ENCODE measurements at places on chromosomes 7 and 10.

DNA sequence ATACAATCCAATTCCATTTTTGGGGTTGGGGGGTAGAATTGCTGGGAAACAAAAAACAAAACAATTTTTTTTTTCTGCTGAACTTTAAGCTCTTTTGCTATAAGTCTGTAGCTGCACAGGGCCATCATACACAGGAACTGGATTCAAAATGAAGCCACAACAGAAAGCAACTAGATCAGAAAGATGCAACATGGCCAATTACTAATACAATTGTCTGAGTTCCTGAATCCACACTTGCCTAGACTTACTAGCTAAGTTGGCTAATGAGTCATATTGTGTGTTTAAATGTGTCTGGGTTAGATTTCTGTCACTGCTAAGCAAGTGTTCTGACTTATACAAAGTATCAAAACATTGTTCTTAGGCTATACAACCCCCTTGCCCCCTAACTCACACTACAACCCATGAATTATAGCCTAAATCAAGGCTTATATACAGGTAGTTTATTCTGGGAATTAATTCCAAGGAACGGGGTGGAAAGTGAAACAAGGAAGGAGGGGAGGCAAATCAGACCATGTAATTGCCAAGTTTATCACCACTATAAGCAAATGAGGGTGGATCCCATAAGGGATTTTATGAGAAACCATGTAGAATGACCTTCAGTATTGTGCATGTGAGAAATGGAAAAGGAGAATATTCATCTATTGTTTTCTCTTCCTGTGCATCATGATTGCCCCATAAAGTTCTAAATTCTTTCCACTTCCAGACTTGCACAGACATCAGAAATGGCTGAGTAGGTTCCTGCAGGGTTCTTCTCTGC, 337.9 kb upstream of the SORCS1 start:
- no peak for DNase-seq

- no peak for DNase-seq
These were observed 136.6 kb downstream of the GRID1 start for GRCh38 chr10:86229811-86230556.

DNA sequence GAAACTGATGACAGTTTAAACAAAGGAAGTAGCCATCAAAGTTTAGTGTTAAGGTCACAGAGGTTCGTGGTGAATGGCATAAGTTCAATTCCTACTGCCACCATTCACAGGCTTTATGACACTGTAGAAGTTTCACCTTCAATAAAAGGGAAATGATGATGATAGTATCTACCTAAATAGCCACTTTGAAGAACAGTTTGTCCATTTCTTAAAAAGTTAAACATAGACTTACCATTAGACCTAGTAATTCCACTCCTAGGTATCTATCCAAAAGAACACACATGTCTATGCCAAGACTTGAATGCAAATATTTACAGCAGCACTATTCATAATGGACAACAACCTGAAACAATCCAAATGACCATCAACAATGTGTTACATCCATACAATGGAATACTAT, 18.9 kb upstream of the GSTK1 start:
- DNase-seq = no peak

DNA sequence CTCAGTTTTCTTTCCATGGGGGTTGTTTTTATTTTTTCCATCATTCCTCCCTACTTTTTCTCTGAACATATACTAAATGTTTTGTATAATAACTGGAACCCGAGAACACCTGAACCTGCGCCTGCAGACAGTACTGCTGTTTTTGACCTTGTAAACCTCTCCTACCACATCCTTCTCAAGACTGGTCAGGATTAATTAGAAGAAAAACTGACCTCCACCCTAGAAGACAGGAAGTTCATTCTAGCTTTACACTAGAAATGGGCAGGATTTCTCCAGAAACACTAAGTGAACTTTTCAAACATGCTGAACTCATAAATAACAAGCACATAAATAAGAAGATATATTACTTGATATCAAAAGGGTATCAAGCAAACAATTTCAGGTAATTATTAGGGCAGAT, 751 bp upstream of the HYCC1 start:
- DNase-seq = no peak

GRCh38 chr7:153010416-153010815, 250.9 kb downstream of the ACTR3B start:
- DNase-seq = no peak

DNA sequence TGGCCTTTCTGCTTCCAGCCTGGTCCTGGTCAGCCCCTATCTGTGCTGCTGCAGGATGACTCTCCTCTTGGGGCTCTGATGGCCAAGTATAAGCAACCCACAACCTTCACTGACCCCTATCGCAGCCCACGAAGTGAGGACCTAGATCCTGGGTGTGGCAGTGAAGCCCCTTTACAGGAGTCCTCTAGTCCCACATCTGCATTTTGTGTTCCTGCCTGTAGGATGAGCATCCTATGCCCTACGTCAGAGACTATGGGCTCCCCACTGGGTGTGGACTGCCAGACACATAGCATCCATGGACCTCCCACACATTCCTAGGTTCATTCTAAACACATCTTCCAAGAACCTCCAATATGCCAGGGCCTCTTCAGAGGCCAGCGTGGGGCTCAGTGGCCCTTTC, 29.0 kb downstream of the ARHGAP22 start:
- no peak for DNase-seq

DNA sequence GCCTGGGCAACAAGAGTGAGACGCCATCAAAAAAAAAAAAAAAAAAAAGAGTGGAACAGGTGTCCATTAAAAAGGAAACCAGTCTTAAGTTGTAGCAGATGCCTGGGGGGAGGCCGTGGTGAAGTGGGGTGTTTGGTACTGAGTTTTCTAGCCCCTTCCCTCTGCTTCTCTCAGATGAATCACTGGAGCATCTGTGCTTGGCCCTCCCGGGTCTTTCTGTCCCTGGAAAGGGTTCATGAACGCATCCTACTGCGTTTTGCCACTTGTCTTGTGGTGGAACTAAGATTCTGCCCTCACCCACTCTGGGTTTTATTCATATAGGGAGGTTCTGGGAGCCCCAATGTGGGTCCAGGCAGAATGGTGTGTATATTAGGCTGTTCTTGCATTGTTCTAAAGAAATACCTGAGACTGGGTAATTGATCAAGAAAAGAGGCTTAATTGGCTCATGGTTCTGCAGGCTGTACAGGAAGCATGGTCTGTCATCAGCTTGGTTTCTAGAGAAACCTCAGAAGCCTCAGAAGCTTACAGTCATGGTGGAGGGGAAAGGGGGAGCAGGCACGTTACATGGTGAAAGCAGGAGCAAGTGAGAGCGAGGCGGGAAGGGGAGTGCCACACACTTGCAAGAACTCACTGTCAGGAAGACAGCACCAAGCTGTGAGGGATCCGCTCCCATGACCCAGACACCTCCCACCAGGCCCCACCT, 63.5 kb downstream of the CAMK1D start:
- DNase-seq = no peak

- DNase-seq = peak; percentile 21
These were observed 78.7 kb downstream of the BEND7 start for GRCh38 chr10:13450069-13450468.

Measured in AG09309 (cell line).